ENCODE measurements at places on chromosomes 2 and 18.
A peak's percentile ranks its signal among the peaks of the same experiment; 100 is the strongest.

DNA sequence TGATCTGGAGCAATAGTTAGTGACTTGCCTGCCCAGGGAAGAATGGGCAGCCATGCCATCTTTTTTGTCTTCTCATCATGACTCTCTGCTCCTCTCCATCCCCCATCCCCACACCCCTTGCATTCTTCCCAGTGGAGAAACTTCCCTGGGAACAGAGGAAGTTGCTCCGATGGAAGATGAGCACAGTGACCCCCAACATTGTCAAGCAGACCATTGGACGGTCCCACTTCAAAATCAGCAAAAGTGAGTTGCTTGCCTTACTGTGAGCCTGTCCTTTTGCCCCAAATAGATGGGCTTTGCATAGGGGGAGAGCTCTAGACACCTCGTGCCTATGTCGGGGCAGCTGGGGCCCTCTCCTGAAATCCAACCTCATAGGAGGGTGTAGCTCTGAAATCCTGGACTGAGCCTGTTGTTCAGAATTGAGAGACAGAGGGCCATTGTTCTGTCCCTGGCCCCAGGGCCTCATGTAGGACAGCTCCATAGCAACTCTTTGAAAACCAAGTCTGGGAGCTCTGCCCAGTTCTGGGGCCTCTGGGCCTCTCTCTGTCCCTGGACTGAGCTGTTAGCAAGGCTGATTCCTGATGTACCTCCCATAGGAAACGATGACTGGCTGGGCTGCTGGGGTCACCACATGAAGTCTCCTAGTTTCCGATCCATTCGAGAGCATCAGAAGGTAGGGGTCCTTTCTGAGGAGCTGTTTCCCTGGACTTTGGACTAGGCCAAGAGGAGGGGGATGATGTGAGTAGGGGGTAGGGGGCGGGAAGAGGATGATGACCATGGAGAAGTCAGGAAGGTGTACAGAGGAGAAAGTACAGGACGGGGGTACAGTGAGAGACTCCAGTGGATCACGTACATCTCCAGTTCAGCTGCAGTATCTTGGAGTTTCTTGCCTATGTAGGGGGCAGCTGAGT, 35.2 kb downstream of the TTLL4 start:
- peak; percentile 80 for DNase-seq

GRCh38 chr2:233059797-233060500, at the start of gene INPP5D:
TSS of gene INPP5D (plus strand) at chr2:233060342. CDS start at chr2:233060479, 137 bp downstream.
- DNase-seq, result peak; percentile 58

DNA sequence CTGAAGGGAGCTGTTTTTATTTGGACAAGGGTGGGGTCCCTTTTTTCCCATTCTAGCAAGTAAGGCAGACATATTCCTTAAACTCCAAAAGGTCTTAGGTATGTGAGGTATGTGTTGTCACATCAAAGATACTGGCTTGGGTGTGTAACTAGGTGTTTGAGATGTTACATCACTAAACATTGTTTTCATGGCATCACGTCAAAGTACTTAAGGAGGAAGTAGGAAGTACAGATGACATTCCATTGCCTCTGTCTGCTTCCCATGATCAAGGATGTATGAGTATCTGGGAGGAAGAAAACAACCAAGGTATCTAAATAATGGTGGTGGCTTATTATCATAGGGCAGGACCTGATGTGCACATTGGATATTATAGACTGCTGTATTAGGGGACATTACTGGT, 39.3 kb downstream of the CD302 start:
- no peak for DNase-seq

DNA sequence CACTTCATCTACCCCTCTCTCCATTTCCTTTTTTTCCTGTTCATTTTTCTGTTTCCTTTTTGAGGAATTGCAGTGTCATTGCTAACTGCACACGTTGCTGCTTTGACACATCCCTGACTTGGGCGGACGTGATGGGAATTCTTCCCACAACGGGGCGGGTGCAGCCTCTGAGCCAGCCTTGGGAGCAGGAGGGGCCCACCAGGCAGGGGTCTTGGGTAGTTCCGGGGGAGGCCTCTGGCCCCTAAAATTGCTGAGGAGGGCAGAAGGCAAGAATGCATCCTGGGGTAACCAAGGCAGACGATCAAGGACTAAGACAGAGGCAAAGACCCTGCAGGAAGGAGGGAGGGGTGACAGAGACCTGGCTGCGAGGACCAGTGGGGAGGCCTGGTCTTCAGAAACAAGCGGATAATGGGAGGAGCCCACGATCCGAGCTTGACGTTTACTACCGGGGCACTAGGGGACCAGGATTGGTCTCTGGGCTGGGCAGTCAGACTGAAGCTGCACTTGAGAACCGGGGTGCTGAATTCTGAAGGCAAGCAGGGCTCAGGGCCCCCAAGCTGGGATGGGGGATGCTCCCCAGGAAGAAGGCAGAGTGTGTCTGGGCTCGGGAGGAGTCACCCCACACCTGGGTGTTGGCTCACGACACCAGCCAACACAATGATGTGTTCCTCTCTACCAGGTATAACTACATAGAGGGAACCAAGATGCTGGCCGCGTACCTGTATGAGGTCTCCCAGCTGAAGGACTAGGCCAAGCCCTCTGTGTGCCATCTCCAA, 14.8 kb upstream of the CNDP1 start:
- no peak for DNase-seq
